ENCODE measurements at places on chromosomes 11 and 22. TPM values are rescaled to one million over a fixed set of nuclear protein-coding genes. Genes with fewer than 3 reads are reported as not detected.

DNA sequence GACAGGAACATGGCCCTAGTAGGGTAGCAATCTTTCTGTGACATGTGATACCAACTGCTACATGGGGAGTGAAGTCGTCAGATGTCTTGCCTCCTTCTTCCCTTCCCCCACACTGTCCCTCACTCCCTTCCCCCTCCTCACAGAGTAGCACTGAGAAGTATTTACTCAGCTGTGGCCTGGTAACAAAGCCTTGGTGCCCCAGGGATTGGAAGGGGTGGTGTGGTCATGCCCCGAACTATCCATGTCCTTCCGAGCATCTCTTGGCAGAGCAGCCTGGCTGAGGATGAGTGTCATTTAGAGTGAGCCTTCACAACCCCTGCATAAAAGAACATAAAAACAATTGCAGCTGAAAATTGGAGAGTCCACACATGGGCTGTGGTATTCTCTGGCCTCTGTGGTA is 46.1 kb downstream of the ARFGAP2 start:
- no peak for DNase-seq

The APOBEC3A gene
- polyA plus RNA-seq, result not detected

The GLYATL2 gene
- not detected for polyA plus RNA-seq

DNA sequence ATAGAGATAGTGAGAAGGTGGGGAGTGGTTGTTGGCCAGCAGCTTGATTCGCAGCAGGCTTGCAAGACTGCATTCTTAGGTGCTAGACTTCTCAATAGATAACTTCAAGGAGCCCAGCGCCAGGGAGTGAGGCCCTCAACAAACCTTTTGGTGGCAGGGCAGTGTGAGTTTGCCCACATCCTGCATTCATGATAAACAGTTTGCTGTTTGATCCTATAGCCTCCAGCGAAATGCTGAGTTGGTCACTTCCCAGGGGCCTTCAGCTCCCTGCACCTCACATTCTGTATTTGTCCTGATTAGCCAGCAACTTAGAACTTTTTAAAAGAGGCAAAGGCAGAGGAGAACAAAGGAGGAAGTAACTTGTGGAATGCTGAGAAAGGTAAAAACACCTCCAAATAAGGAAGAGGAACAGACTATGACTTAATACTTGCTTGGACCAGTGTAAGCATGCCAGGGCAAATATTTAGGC is 25.1 kb downstream of the OR10A6 start:
- DNase-seq, result no peak

DNA sequence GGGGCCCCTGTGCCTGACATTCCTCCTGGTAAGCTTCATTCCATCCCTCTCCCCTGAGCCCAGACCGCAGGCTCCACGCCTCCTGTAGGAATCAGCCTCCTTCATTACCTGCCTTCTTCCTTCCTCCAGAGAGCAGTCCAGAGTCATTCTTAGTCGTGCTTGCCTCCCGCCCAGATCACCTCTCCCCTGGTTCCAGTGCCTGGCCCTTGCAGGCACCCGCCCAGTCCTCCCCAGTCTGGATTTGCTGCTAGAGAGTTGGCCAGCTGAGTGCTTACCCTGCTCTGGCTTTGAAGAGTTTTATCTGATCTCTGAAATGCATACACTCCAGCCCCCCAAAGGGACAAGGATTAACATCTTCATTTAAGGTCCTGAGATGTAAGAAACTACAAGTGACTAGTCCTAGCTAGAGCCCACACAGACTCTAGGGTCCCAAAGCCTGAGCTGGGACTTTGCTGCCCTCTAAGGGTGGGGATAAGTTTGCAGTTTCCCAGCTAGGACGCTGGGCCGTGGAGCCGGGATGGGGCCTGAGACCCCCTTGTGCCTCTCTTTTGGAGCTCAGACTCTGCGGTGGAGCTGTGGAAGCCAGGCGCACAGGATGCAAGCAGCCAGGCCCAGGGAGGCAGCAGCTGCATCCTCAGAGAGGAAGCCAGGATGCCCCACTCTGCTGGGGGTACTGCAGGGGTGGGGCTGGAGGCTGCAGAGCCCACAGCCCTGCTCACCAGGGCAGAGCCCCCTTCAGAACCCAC is 1.6 kb downstream of the NR1H3 start:
- peak; percentile 61 for DNase-seq

The SEPTIN3 gene
- polyA plus RNA-seq, result 0.05 TPM

- DNase-seq, result no peak
These were observed 16.6 kb upstream of the MS4A6E start for GRCh38 chr11:60310407-60310998.

The SLC5A1 gene
- polyA plus RNA-seq, result 0.69 TPM

- no peak for DNase-seq
These were observed 44.5 kb upstream of the CHRM4 start for GRCh38 chr11:46436113-46436512.

DNA sequence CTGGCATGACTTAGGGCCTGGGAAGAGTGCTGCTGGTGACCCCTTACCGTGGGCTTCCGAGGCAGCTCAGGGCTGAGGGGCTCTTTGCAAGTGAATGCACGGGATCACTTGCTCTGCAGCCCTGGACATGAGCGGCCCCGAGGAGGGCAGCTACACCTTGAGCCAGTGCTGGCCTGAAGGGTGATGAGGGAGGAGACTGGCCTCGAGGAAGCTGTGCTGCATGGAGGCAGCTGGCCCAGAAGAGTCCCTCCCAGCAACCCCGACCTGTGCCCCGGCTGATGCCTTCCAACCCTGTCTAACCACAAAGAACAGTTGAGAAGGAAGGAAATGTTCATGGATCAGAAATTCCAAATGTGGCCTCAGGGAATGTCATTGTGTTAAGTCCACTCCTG is 45.2 kb downstream of the TBX1 start:
- DNase-seq, result peak; percentile 39

DNA sequence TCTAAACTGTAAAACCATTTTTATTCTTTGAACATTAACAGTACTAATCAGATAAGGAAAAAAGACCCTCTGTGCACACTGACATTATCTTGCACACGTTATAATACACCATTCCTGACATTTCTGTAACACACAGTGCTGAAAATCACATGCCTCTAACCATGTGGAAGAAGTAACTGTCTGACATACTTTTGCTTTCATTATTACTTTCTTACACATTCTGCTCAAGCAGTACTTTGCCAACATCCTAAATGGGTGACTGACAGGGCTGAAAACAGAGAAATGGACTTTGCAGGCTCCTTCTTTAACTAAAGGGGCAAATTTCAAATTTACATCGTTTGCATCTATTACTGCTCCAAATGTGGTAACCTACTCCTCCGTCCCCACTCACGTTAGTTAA is 22.8 kb upstream of the TP53AIP1 start:
- no peak for DNase-seq

DNA sequence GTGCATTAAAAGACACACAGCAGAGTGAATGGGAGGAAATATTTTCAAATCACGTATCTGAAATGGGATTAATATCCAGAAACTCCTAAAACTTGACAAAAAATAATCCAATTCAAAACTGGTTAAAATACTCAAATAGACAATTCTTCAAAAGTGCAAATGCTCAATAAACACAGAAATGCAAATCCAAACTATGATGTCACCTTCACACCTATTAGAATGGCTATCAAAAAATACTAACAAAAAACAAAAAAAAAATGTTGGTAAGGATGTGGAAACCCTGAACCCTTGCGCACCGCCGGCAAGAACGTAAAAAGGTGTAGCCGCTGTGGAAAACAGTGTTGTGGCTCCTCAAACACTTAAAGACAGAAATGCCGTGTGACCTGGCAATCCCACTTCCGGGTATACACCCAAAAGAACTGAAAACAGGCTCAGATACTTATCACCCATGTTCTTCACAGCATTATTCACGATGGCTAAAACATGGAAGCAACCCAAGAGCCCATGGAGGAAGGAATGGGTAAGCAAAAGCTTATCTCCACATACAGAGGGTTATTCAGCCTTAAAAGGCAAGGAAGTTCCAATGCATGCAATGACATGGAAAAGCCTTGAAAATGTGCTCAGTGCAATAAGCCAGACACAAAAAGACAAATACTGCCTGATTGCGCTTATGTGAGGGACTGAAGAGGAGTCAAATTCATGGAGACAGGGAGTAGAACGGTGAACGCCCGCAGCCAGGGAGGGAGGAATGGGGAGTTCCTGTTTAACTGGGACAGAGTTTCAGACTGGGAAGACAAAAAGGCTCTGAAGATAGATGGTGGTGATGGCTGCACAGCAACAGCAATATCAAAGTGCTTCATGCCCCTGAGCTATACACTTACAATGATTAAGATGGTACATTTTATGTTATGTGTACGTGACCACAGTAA is 19.6 kb downstream of the BRD1 start:
- peak; percentile 5 for DNase-seq

DNA sequence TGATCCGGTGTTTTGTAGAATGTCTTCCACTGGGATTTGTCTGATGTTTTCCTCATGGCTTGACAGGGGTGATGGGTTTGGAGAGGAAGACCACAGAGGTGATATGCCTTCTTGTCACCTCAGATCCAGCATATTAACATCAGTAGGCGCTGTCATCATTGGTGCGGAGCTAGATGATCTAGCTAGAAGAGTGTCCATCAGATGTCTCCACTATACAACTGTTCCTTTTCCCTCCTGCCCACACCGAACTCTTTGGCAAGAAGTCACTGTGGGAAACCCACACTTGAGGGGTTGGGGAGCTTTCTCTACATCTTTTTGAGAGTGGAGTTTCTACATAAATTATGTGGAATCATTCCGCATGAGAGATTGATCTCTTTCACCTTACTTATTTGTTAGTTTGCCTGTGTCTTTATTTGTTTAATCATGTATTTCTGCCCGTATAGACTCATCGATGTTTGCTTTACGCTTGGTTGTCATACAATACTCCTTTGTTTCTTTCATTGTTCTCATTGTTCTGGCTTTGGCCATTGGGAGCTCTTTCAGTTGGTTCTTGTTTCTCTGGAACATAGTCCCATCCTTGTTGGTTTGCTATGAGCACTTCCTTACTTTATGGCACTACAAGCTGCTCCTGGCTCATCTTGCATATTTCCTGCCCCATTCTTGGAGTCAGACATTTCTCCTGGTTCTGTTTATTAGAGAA is 1420.3 kb downstream of the BRD1 start:
- no peak for DNase-seq

DNA sequence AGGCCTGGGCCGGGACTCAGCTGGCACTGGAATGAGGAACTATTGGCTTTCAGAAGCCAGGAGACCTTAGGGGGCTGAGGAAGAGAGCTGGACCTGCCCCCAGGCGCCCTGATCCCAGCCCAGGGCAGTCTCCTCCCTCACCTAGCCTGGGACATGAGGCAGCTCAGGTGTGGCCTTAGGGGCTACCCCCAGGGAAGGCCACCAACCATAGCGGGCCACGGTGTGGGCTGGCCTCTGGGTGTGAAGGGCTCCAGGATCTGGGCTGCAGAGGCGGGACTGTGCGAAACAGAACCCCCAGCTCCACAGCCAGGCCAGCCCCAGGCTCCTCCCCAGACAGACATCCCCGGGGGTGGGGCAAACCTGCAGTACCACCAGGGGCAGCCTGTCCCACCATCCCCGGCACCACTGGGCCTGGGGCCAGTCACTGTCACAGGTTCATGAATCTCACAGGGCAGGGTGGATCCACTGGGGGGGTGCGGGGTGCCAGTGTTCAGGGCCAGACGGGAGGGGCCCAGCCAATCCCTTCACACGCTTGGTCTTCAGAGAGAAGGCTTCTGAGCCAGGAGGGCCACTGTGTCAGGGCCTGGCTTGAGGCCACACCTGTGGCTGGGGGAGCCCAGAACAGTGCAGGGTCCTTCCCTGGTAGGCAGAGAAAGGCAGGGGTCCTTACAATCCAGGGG is 3.5 kb downstream of the PLXNB2 start:
- no peak for DNase-seq

The MRGPRD gene
- polyA plus RNA-seq, result not detected

DNA sequence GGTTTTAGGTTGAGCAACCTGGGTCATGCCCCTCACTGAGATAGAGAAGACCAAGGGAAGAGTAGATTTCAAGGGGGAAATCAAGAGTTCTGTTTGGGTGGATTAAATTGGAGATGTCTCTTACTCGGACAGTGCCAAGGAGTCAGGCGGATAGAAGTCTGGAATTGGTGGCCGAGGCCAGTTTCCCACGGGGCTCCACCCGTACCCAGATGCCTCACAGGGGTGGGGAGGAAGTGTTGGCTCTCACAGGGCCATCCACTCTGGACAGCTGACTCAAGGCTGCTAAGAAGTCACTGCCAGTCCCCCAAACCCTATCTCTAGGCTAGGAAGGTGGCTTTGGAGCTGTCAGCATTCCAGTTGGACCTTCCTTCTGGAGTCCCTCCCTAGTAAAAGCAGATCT is 79.1 kb upstream of the TIMP3 start:
- DNase-seq, result no peak

DNA sequence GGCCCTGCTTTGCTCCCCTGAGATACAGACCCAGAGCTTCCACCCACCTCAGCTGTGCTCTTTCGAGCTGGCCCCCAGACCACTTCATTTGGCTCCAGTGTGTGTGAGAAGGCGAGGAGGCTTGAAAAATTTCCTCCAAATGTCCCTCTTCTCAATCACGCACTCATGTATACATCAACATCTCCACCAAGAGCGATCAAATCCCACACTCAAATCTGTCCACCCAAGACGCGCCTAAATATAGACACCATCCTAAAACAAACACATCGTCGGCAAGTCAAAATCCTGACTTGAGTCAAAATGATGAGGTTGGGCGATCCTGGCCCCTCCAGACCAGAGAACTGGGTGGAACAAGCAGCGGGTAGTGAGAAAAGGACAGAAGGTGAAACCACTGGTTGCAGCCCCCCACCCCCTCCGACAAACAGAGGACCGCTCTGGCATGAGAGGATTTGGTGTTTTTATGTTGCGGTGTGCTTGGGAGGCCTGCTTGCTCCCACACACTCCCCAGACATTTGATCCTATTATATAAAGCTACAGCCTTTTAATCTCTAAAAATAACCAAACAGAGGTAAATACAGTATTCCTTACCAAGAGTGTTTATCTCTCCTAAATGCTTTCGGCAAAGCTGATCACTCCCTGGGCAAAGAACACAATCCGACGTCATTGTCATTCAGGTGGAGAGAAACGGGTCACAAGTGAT is 10.2 kb downstream of the MN1 start:
- no peak for DNase-seq

- DNase-seq, result no peak
These were observed 60.1 kb upstream of the PHF21B start for GRCh38 chr22:45069925-45070324.

The CDC42EP2 gene
- polyA plus RNA-seq, result 2.3 TPM

- no peak for DNase-seq
These were observed 85.0 kb downstream of the RPL27A start for GRCh38 chr11:8767466-8768142.

The BAIAP2L2 gene
- 2.3 TPM for polyA plus RNA-seq
